ENCODE measurements at places on chromosomes 3 and 15. TPM values are rescaled to one million over a fixed set of nuclear protein-coding genes. Genes with fewer than 3 reads are reported as not detected.

The CHL1 gene
- 2.6 TPM for total RNA-seq

The PPP2R3A gene
- 7.0 TPM for total RNA-seq

The DPPA2 gene
- total RNA-seq = not detected

The STX19 gene
- total RNA-seq = not detected

The EHHADH gene
- total RNA-seq = 3.4 TPM

The STRA6 gene
- total RNA-seq = 8.5 TPM

The CD96 gene
- total RNA-seq = 0.09 TPM

The CDCP1 gene
- total RNA-seq = 5.6 TPM

The TBC1D2B gene
- total RNA-seq = 38.1 TPM

The LSMEM2 gene
- total RNA-seq = not detected

The CAMK2N2 gene
- total RNA-seq = 0.14 TPM

The POTEB2 gene
- not detected for total RNA-seq

The CLDN16 gene
- total RNA-seq = under 0.01 TPM

The GOLGA6L10 gene
- 0.28 TPM for total RNA-seq

The LNP1 gene
- 4.2 TPM for total RNA-seq

The ARNT2 gene
- total RNA-seq = 7.0 TPM

The LRRFIP2 gene
- total RNA-seq = 41.6 TPM

The LRRC2 gene
- 6.0 TPM for total RNA-seq

The CFAP100 gene
- not detected for total RNA-seq

The SERPINI1 gene
- 1.7 TPM for total RNA-seq

The ATP13A4 gene
- total RNA-seq = 0.18 TPM

The SLC6A1 gene
- total RNA-seq = not detected

The SCN11A gene
- under 0.01 TPM for total RNA-seq

The C2CD4A gene
- total RNA-seq = not detected

The STRIT1 gene
- total RNA-seq = not detected
